ENCODE measurements at places on chromosomes 4 and X.
A peak's percentile ranks its signal among the peaks of the same experiment; 100 is the strongest.

DNA sequence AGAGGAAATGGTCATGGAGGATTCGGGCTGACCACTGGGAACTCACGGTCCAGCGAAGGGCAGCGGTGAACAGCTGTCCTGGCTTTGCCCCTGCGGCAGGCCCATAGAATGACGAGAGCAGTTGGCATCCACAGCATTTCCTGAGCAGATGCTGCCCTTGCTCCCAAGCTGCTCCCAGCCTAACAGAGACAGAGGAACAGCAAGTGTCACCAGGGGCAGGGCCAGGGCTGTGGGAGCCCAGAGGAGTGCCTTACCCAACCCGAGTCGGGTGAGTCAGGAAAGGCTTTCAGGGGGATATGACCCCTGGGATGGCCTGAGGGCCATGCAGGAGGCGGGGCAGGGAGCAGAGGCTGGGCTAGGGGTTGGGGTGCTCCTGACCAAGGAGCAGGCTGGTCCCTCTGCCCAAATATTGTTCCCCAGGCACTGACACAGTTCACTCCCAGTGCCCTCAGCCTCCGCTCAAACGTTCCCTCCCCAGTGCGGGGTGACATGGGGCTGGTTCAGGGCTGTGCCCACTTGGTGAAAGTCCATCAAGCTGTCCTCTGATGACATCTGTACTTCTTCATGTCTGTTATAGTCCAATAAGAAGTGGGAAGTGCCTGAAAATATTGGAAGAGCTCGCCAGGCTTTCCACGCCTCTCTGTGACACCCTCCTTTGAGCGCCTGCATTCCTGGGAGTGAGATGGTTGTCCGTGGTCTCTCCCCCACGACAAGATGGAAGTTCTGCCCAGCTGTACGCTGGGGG is 64.7 kb upstream of the GPR78 start:
- peak; percentile 98 for DNase-seq

DNA sequence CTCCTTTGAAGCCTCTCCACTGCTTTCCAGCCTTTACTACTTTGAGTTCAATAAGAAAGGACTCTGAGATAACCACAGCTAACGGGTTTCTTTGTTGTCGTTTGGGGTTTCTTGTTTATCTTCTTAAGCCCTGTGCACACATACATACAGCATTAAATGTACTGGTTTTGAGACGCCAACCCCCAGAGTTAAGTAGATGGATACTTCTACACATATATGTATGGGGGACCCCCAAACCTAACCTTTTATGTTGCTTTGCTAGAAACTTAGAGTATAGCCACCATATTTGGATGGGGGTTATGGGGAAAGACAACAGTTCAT is 697 bp downstream of the CEP135 start:
- DNase-seq = no peak

GRCh38 chr4:170307182-170307581 is 217.4 kb upstream of the AADAT start:
- no peak for DNase-seq

DNA sequence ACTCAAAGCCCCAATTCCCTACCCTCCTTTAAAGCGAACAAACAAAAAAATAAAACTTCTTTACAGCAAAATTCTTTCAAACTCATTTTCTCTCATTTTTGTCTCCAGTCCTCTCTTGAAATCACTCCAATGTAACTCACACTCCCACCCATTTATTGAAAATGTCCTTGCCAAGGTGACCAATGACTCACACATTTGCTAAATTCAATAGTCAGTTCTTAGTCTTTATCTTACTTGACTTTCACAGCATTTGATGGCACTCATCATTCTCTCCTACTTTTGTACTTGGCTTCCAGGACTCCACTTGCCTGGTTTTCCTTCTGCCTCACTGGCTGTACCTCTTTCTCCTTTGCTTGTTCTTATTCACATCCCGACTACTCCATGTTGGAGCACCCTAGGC is 19.9 kb downstream of the CC2D2A start:
- no peak for DNase-seq

GRCh38 chr4:123343400-123344041 is 53.1 kb upstream of the SPRY1 start:
- DNase-seq = no peak

DNA sequence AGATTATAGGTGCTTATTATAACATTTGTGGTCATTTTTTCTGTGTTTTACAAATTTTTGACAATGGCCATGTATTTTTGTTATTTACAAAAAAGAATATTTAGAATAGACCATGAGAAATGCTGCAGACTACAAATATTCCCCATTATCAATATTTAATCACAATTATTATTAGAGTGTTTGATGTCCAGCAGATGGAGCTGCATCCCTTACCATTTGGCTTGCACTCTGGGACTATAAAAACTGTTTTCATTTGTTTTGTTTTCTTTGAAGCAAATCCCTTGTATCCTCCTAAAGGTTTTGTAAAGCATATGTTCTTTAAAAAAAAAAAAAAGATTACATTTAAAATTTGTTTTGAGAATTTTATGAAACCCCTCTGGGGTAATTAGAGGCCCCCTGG is 85.6 kb upstream of the CXorf66 start:
- peak; percentile 0 for DNase-seq

DNA sequence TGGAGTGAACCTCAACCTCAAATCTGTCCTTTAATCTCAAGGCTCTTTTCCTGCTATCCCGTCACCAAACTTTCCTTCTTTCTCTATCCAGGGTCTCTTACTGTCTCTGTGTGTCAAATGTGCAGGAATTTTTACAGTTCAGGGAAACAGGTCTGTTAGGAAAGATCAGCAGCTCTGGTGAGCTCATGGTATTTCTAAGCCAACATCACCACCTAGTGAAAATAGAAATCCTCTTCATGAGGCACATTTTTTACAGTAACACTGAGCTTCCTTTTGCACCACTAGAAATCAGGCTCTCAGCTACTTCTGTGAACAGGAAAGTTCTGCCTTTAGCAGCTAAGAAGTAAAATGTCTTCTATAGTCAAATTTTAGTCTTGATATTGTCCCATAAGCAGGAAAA is 39.6 kb downstream of the NUDT11 start:
- peak; percentile 0 for DNase-seq

- peak; percentile 35 for DNase-seq
These were observed 14.3 kb downstream of the JCHAIN start for GRCh38 chr4:70651864-70652506.

GRCh38 chr4:164027805-164028204 is 533.3 kb downstream of the TMA16 start:
- no peak for DNase-seq

- no peak for DNase-seq
These were observed 39.5 kb downstream of the CD40LG start for GRCh38 chrX:136687457-136687856.

DNA sequence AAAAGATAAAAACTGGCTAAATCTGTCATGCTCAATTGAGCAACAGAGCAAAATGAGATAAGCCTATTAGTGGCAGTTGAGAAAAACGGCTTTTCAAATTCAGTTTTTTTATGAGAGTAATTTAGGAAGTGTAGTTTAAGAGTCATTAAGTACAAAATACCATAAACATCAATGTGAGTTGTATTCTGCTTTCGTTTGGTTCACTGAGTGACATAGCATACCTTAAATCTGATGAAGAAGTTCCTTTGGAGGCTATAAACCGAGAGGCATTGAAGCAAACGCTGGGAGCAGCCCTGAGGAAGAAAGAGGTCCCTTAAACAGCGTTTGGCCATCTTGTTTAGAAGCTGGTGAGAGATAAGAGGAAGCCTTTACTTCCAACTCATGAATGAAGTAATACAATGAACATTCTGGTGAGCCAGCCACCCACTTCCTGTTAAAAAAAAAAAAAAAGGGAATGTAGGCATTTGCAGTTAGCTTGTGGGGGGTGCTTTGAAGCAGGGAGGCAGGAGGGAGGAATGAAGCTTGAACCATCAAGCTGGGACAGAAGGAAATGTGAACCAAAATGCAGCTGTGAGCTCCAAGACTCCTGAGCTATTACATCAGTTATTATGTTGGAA is 132.3 kb downstream of the ZNF330 start:
- peak; percentile 85 for DNase-seq

GRCh38 chrX:112048707-112049106 is 33.9 kb downstream of the TRPC5 start:
- no peak for DNase-seq

DNA sequence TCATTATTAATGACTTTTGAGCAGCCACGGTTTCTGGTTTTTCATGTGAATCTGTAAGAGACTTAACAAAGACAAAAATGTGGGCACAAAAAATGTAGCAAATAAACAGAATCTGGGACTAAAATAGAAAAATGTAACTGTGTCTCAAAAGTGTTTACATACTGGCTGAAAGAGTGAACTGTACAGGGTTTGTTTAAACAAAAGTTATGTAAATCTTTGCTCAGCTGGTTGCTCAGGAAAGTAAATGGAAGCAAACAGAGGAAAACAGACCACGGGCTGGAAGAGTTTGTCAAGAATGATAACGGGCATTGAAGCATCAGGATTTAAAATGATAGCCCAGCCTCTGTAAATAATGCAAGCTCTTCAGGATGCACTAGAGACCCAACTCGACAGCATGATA is 921.8 kb upstream of the FTHL17 start:
- no peak for DNase-seq

DNA sequence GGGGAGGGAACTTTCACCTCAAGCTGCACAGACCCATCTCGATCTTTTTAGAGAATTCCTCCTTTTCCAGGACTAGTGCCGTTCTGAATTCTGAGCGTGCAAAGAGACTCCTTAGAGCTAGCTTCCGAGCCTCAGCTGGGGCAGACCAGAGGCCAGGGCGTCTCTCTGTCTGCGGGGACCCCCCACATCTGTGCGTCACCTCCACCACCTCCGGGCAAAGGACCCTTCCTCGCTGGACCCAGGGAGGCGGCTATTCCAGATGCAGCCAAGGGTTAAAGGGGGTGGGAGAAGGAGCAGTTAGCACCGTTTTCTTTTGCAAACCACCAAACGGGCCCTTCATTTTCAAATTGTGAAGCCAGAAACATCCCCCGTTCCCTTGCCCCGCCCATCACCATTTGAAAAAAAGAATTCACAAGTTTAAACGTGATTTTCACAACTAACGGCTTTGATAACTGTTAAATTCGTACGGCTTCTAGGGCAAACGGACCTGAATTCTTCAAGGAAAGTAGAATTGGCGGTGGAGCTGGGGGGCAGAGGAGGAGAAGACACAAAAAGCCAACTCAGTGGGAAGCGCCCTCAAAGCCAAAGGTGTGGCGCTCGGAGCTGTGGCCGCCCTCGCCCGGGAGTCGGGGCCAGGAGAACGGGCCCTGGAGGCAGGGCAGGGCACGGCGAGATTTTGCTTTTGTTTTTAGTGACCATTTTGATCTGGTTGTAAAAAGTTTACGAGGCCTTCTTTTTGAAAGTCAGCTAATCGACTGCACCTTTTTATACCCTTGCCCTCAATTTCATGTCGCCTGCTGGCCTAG is 3.3 kb upstream of the PDGFRA start:
- DNase-seq = no peak

- DNase-seq = no peak
These were observed 127.4 kb downstream of the FAM53A start for GRCh38 chr4:1556541-1557220.

GRCh38 chrX:9816084-9816700 is 30.0 kb downstream of the SHROOM2 start:
- DNase-seq = peak; percentile 6
